Pons (tissue), 1 donor: ENCODE measurements at places on chromosomes 7 and 10.

DNA sequence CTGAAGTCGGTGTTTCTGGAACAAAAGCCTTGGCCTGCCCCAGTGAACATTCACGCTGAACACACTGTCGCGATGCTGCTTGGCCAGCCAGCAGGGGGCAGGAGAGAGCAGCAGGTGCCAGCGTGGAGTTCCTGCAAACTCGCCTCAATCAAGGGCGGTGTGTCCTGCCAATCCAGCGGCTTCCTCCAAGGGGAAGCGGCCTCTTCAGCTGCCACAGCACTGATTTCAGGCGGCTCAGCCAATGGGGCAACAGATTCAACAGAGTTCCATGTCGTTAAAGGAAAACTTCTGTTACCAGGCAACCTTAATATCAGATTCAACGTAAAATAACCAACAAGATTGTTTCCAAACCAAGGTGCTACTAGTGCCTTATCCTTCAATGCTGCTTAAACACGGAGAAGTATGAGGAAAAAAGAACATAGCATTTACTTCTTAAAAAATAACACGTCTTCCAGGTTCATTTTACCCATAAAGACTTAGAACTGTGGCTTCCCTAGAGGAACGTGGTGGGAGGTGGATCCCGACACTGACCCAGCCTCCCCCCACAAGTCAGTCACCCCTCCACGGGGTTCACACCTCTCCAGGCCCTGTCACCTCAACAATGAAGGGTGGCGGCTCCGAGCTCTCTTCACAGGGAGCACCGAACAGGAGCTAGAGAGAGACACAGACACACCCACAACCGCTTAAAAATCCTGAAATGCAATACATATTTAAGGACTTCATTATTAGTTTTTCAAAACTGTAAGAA, 178.2 kb downstream of the DIP2C start:
- DNase-seq, result peak; percentile 92

DNA sequence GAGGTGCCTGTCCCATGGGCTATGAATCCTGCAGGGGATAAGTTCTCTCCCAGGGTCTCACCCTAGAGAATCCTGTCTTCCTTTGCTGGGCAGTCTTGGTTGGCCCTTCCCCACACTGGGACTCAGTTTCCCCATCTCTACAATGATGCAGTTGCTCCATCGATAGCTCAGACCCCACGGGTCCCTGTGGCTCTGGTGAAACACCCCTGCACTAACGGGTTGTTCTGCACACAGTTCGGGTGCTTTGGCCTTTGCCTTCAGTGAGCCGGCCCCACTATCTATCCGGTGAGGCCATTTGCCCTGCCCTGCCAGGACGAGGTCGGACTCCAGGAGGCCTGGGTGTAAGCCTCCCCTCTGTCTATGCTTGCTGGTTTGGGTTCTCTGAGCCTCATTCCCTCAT, 76.5 kb upstream of the PCBD1 start:
- DNase-seq, result no peak

- peak; percentile 20 for DNase-seq
Measured at GRCh38 chr7:21946222-21946709, 567 bp upstream of the CDCA7L start.

- no peak for DNase-seq
Measured at GRCh38 chr10:97150013-97150595, 35.7 kb downstream of the SLIT1 start.

DNA sequence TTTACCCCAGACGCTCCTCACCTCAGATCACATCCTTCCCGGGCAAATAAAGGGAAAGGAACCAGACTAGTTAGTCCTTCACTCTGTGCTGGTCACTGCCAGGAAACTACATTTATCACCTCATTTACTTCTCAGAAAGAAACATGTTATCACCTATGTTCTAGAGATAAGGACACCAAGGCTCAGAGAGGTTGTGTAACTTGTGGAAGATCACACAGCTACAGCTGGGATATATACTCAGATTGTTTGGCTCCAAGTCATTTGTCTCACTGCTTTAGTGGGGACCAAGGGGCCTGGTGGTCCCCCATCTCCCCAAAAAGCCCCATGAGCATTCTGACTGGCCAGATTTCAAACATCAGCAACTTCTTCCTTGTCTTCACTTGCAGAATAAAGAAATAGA, 17.5 kb upstream of the BTBD16 start:
- no peak for DNase-seq

GRCh38 chr7:150788474-150789269, 11.5 kb downstream of the TMEM176B start:
- DNase-seq, result no peak

DNA sequence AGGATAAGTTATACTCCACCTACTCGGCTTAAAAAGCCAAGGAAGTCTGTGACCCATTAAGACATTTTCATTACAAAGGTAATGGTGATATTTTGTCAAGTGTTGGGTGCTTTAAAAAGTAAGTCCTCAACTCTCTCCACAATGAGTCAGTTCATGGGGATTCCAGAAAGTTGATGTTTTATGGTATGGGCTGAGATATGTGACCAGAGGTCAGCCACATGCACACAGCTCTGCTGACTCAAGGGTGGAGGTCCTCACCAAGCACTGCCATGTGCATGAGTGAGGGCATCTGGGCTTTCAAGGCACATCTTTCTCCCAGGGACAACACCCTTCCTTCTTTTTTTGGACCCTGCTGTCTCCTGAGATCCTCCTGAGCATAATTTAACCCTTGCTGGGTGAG, 292.9 kb downstream of the PTEN start:
- no peak for DNase-seq

DNA sequence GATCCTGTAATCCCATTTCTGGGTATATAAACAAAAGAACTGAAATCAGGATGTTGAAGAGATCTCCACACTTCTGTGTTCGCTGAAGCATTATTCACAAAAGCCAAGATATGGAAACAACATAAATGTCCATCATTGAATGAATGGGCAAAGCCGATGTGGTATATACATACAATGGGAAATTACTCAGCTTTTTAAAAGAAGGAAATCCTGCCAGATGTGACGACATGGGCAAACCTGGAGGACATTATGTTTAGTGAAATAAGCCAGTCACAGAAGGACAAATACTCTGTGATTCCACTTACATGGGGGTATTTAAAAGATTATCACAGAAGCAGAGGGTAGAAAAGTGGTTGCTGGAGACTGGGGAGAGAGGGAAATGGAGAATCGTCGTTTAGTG, 23.9 kb upstream of the FAM107B start:
- no peak for DNase-seq

- no peak for DNase-seq
Measured at GRCh38 chr7:45123913-45124710, 12.6 kb upstream of the TBRG4 start.

GRCh38 chr7:146176860-146177259, 60.3 kb downstream of the CNTNAP2 start:
- no peak for DNase-seq

DNA sequence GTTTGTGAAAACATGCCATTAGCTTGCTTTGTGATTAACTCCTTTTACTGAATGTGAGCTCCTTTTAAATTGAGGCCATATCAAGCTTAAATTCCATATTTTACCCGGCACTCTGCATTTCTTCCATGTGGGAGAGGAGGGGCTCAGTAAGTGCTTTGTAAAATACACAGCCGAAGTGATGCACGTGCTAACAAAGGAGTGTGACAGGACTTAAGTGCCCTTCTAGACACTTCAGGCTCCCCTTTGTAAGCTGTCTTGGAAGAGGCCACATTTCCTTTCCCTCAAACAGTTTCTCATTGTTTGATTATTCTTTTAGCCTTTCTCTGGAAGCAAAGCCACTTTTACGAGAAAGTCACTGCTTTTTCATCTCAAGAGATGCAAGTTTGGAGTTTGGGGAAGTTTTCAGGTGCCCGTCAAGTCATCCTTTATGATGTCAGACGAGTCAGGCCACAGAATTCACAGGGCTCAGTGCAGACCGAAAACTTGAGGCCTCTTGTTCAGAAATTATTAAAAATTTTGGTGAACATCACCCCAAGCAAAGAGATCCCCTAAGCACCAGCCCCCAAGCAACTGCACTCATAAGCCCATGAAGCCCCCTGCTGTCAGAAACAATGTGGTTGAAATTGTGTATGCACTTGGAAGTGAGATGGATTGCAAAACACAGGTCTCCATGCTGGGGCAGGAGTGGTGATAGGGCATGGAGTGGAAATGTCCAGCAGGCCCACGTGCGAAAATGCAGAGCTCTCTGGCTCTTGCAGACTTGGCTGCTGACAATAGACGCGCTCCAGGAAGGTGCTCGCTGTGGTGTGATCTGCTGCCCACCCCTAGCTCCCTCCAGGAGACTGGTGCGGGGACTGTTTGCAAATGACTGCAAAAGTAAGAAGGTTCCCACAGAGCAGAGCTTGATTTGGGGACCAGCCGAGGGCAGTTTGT, 11.5 kb downstream of the IKZF1 start:
- DNase-seq, result no peak

DNA sequence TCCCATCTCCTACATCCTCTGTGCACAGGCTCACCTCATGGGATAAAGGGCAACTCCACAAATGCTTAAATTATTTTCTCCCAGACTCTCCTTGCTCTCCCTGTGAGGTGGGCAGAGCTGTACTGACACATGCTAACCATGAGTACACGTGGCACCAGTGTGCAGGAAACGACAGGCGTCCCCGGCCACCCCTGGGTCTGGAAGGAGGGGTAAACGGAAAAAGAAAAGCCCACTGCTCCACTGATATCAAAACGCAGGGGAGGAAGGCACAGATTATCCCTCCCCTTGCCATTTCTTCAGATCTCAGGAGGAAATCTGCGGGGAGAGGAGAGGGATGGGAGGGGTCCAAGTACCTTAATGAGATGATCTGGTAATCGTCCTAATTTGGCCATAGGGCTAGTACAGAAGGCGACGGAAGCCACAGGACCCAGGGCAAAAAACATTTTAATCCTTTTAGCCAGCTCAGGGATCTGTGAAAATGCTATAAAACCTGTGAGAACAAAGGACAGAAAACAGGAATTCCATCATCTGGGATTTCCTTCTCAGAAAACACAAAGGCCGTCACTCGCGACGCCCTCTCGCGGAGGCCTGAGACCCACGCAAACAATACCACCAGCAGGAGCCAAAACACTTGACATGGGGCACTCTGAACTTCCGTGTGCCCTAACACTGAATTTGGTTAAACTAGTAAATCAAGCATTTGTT, 17.8 kb upstream of the CH25H start:
- DNase-seq, result peak; percentile 80

- DNase-seq, result no peak
Measured at GRCh38 chr7:130881799-130882141, 147.8 kb upstream of the KLF14 start.

GRCh38 chr10:62471711-62472110, 97.5 kb downstream of the ZNF365 start:
- no peak for DNase-seq

GRCh38 chr7:40147371-40148246, 12.8 kb downstream of the SUGCT start:
- DNase-seq, result no peak
